Effector memory CD8-positive, alpha-beta T cell (primary cell): ENCODE measurements at places on chromosomes 12 and 14.

GRCh38 chr14:86639146-86639545 lies 1109.2 kb downstream of the FLRT2 start:
- DNase-seq: no peak

DNA sequence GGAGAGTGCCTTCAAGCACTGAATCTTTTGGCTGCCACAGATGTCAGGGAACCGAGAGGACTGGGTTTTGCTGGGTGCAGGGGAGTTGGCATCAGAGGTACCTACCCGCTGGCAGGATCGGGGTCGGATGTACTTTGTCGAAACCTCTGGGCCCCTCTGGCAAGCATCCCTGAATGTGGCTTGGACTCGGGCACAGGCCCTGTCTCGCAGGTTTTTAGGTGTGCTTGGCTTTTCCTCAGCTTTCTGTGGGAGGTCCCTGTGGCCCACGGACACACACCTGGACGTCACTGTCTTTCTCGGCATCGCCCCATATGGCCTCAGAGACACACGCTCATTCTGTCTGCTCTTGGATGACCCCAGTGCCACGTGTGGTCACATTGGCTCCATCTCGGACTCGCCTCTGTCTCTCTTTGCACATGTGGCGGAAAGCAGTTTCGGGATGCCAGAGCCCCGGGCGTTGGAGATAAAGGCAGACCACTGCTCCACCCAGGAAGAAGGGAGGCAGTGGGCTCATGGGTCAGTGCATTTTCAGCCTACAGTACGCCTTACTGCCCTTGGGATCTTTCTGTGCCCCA lies 769.6 kb upstream of the ALG10B start:
- no peak for DNase-seq

DNA sequence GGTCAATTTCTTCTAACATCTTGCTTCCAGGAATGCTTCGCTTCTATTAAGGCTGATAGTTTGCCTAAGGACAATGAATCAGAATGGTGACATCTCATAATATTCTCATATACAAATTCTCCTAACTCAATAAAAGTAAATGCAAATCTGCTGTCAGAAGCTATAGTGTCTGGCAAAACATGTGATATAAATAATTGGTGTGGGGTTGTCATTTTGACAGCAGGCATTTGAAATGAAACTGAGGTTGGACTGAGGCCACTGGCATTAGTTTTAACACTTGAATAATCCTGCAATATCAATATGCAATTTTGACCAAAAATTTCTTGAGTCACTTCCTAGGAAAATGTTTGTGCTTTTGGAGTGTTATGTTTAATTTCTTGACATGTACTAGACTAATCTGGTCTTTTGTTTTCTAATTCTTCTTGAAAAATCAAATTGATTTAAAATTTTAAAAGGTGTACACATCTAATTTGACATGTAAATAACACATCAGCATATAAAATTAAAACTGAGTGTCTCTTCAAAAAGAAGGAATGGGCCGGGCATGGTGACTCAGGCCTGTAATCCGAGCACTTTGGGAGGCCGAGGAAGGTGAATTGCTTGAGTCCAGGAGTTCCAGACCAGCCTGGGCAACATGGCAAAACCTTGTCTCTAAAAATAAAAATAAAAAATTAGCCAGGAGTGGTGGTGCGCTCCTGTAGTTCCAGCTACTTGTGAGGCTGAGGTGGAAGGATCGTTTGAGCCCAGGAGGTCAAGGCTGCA lies 92.3 kb upstream of the BTG1 start:
- DNase-seq: no peak

DNA sequence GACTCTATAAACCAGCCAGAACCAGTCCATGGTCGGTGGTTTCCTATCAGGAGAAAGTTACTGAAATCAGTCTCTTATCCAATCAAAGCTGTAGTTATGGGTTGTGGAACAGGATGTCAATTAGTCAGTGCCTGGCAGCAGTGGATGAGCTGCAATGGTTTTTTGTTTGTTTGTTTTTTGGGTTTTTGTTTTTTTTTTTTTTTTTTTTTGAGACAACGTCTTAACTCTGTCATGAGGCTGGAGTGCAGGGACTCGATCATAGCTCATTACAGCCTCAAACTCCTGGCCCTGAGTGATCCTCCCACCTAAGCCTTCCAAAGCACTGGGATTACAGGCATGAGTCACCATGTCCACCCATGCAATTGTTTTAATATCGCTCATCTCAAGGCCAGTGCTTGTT lies 113.3 kb upstream of the CAND1 start:
- no peak for DNase-seq

DNA sequence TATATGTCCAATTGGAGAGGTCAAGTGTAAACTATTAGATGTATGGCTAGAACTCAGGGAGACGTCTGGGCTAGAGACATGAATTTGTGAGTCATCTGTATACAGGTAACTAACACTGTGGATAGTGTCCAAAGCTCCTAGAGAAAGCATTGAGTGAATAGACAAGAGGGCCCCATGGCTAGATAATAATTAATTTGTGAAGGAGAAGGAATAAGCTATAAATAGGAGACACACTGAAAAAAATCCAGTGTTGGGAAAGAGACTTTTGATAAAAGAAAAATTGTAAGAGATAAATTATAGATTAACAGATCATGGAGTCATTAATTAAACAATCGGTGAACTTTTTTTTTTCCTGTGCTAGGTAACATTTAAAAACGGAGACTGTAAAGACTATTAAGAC lies 326.6 kb upstream of the PRICKLE1 start:
- DNase-seq: no peak

GRCh38 chr14:76984787-76985375 lies 43.6 kb downstream of the IRF2BPL start:
- DNase-seq: no peak

GRCh38 chr12:51675071-51675803 lies 84.2 kb downstream of the SCN8A start:
- DNase-seq: no peak

- DNase-seq: no peak
Measured at GRCh38 chr14:101917413-101918017, 46.9 kb upstream of the DYNC1H1 start.

DNA sequence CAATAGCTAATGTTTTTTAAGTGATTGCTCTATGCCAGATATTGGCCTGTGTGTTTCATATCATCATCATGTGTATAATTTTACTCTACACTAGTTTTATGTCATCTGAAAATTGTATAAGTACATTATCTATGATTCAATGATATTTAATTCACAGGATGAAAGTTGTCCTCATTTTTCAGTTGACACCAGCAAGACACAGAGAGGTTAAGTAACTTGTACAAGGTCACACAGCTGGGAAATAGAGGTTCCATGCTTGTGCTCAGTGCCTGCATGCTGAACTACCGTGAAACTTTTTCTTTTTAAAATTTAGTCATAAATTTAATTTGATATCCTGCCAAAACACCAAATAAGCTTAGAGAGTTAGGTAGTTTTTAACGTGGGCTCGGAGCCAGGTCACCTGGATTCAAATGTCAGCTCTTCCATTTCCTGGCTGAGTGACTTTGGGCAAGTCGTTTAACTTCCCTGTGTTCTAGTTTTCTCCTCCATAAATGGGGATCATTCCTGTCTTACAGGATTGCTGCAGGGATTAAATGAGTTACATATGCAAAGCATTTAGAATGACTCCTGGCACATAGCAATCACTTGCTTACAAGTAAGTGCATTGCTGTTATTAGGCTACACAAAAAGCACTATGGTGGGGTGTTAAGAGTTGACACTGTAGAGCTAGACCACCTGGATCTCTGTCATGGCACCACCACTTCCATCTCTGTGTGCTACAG lies 183.9 kb downstream of the ETV6 start:
- no peak for DNase-seq

- no peak for DNase-seq
Measured at GRCh38 chr12:64760808-64761573, 1.8 kb upstream of the GNS start.

DNA sequence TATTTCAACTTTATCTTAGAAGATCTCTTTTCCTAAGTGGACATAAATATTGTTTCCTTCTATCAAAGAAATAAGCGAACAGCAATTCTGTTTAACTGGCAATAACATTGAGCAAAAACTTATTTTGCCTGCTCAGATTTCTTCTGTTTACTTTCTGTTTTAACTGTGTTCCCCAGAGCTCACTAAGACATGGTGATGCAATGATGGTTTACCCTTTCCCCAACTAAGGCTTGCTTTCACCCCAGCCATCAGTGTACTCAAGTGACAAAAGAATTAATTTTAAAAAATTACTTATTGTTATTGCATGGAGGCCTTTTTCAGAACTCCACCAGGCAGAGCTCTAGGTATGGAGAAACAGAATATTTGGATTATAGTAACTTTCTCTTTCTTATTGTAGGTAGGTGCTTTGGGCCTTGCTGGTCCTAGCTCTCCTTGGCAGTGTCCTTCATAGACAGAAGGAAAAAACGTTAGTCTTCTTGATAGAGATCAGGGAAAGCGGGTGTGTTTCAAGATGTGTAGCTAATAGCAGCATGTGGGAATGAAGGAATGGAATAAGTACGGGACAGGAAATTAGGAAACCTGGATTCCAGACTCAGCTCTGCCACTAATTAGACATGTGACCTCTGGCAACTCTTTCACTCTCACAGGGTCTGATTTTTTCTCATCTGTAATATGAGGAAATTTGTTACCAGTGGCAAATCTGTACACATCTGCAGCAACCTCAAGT lies 14.6 kb upstream of the DDHD1 start:
- no peak for DNase-seq

DNA sequence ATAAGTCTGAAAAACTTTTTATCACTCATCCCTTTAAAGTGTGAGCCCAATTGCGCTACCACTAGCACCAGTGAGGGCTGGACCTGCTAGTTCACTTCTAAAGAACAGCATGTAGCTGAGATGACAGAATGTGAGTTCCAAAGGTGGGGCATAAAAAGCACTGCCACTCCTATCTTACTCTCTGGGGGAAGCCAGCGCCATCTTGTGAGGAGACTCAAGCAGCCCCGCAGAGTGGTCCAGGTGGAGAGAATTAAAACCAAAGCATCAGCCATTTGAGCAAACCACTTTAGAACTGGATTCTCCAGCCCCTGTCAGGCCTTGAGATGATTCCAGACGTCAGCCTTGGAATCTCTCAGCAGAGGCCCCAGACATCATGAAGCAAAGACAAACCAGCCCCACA lies 39.9 kb downstream of the TMEM132D start:
- DNase-seq: no peak

DNA sequence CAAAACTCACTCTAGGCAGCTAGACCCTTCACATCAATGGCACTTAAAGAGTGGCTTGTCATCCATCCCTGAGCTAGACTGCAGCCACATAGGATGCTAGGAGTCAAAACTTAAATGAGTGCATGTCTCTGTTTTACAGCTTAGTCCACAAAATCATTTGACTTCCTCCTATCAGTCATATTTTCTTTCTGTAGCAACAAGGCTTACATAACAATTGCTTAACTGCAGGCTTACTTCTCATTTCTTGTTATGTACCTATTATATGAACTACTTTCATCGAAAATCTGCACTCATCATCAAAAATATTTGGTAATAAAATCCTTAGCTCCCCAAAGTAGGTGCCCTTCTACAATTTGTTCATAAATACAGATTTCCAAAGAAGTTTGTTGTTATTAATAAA lies 30.1 kb downstream of the CLEC1A start:
- no peak for DNase-seq

DNA sequence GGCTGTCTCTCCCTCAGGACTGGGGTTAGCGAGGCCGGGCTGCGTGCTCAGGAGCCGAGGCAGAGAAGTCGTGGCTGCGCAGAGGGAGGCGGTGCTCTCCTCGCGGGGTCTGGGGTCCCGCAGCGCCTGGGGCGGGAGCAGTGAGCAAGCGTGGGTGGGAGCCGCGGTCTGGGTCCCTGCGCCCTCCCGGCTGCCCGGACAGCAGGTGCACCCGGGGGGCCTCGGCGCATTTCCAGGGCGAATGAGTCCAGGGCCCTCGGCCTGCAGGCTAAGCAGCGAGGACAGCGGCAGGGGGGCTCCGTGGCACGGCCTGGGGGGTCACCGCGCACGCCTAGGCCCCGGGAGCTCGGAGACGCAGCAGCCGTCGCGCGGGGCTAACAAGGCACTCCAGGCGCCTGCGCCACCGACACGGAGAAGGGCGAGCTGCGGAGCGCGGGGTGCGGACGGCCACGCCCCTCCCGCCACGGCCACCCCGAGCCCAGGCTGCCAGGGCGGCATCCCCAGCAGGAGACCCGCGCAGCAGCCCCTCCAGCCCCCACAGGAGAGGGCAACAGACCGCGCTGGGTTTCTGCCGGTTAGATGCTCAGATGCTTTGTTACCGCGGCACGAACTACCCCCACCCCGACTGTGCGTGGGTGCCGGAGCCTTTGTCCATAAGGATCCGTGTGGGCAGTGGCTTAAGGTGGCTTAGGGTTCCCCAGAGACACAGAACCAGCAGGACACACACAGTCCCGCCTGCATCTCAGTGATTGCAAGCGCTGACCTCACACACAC lies 117.7 kb upstream of the C14orf180 start:
- no peak for DNase-seq

GRCh38 chr12:130437555-130438242 lies 100.0 kb downstream of the PIWIL1 start:
- no peak for DNase-seq

GRCh38 chr14:71206766-71207371 lies 299.6 kb downstream of the PCNX1 start:
- no peak for DNase-seq

GRCh38 chr12:1790444-1790843 lies 29.9 kb upstream of the LRTM2 start:
- no peak for DNase-seq

DNA sequence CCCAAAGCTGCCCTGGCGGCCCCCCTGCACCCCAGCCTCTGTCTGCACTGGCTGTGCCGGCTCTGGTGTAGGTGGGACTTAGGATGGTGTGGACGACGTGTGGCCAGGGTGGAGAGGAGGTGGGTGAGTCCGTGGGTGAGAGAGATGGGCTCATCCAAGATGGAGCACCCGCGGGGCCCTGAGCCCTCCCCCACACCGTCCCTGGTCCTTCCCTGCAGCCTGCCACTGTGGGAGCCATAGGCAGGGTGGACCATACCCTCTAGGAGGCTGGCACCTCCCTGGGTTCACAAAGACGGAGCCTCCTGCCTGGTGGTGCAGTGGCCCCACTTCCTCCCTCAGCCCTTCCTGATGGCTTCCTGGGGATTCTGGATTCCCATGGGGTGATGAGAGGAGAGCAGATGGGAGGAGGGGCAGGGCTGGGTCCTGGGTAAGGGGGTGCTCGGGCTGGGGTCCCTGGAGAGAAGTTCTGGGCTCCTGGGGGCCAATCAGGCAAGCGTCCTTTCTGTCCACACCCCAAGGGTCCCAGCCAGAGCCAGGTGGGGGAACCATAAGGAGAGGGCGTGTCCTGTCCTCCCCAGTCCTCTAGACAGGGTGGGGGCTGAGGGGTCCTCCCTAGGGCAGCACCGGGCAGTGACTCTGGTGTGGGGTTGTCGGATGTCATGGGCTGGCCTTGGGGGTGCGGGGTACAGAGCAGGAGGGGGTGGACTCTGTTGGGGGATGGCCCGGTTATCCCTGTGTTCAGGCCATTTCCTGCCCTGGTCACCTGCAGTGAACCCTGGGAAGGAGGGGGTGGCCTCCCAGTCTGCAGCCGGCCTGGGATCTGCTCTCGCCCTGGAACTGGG lies 384.8 kb downstream of the TMEM121 start:
- no peak for DNase-seq

GRCh38 chr12:112992541-112993398 lies 14.5 kb downstream of the OAS2 start:
- DNase-seq: peak; percentile 57
